ENCODE measurements at places on chromosomes 3 and 15.

- no peak for DNase-seq
These were observed 142.6 kb upstream of the THBS1 start for GRCh38 chr15:39438260-39438659.

DNA sequence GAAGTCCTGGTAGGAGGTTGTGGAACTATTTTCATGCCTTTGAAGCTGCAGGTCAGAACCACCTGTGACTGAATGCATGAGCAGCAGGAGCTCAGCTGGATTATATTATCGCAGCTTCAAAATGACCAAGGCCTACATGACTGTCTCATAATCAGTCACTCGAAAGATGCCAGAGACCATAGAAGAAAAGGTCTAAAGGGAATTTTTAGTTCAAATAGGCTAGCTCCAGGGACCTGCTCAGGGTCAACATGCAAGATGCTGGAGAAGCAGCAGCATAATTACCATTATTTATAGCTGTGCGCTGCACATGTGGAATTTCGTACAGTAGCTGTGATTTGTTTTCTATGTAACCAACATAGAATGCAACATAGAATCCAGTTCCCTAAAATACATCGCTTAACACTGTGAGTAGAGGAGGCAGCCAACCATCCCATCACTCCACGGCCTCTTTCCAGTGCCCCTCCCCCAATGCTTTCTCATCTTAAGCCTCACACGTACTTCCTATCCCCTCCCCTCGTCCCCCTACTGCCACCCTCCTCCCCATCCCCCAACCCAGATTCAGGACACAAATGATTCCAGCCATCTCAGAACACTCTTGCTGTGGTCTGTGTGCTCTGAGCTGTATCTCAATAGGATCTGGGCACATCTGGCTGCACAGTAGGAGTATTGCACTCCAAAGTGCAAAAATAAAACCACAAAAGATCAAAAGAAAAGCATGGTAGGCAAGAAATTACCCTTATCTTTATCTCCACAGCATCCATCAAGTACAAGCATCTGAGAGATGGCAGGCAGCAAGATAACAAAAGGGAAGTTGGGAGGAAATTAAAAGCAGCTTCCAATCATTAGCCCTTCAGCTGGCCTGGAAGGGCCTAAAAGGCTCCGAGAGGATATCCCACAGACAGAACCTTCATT, 352.8 kb upstream of the SEMA6D start:
- DNase-seq: no peak

GRCh38 chr15:73928241-73928579, 1.9 kb downstream of the LOXL1 start:
- DNase-seq: no peak

- DNase-seq: peak; percentile 51
These were observed 67.2 kb upstream of the POLG start for GRCh38 chr15:89401631-89402517.

GRCh38 chr3:150055332-150055731, 84.6 kb upstream of the PFN2 start:
- no peak for DNase-seq

GRCh38 chr3:133756716-133757694, 10.8 kb downstream of the TF start:
- DNase-seq: no peak

DNA sequence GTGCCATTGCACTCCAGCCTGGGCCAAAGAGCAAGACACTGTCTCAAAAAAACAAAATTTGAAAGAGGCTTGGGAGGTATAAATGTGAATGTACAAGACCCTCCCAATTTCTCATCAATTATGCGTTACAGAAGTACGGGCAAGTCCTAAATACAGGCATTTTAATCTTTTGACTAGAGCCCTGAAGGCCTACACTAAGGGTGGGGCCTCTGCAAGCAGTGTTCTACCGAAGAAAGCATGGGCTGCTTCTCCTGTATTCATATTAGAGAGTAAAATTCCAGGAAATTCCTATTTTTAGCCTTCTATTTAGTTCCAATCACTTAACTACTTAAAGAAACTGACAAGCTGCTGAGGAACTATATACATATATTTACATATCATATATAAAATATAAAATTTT, 25.7 kb downstream of the PBRM1 start:
- DNase-seq: no peak

DNA sequence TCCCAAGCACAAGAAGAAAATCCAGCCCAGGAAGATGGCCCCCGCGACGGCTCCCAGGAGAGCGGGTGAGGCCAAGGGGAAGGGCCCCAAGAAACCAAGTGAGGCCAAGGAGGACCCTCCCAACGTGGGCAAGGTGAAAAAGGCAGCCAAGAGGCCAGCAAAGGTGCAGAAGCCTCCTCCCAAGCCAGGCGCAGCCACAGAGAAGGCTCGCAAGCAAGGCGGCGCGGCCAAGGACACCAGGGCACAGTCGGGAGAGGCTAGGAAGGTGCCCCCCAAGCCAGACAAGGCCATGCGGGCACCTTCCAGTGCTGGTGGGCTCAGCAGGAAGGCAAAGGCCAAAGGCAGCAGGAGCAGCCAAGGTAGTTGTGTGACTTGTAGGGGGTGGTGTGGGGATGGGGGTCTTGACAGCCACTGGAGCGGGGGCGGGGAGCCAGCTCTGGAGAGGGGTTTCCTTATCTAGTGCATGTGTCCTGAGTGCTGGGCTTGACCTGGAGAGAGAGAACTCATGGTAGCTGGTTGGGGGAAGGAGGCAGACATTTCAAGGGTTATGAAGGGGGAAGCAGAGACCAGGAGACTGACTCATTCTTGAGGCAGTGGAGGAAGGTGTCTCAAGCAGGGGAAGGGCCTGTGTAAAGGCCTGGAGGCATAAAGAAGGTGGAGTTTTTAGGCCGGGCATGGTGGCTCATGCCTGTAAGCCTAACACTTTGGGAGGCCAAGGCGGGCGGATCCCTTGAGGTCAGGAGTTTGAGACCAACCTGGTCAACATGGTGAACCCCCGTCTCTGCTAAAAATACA, 6.2 kb downstream of the H1-8 start:
- DNase-seq: peak; percentile 93
